Inflammatory macrophage treated with lipopolysaccharide for 4 hours (primary cell): ENCODE measurements at places on chromosomes 12 and 14.

- DNase-seq = no peak
These were observed 51.6 kb downstream of the TMTC1 start for GRCh38 chr12:29732191-29732590.

- DNase-seq = no peak
These were observed 26.5 kb downstream of the IL26 start for GRCh38 chr12:68199127-68199526.

GRCh38 chr14:31945074-31945613 is 132.0 kb upstream of the ARHGAP5 start:
- DNase-seq = no peak

DNA sequence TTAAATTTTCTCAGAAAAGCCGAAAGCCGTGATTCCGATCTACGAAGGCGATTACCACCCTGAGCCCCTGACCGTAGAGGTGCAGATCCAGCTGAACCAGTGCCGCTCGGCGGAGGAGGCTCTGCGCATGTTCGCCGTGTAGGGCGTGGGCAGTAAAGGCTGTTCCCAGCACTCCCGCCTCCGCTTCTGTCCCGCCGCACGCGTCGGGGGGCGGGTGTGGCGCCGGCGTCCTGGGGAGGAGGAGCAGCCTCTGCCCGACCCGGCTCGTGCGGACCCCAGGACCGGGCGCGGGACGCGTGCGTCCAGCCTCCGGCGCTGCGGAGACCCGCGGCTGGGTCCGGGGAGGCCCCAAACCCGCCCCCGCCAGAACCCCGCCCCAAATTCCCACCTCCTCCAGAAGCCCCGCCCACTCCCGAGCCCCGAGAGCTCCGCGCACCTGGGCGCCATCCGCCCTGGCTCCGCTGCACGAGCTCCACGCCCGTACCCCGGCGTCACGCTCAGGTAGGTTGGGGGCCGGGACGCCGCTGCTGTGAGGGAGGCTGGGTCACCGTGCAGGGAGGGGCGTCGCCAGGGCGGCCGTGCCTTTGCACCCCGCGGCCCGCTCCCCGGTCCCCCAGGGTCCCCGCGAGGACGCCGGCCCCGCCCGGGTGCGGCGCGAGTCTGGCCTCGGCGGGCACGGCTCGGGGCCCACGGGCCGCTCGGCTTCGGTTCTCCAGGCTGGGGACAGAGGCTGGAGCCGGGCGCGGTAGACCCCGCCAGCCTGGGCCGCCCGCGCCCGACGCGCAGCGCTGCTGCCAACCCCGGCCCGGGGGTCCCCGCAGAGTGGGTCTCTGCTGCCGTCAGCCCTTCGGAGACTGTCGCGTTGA is at the start of gene B3GNT4:
TSS of gene B3GNT4 (plus strand) at position 409 of the 866 bp plus-strand sequence. CDS start 910 bp downstream, outside the sequence.
- peak; percentile 35 for DNase-seq

DNA sequence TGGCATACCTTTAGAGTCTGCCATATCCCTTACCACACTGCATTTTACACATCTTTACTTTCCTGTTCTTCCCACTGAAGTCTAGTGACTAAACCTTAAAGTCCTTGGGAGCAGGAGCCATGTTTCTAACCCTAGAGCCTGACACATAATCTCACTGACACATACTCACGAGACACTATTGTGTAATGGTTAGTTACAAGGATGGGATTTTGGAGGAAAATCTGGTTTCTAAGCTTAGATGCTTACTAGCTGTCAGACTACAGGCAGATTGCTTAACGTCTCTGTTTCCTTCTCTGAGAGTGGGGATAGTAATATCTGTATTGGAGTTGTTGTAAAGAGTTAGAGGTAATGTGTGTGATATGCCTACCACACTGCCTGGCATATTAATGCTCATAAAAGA is 6.2 kb upstream of the DYRK4 start:
- DNase-seq = peak; percentile 98

- DNase-seq = peak; percentile 4
These were observed 37.6 kb upstream of the SMOC1 start for GRCh38 chr14:69841656-69842055.
